ENCODE measurements at places on chromosomes 5 and 9.

DNA sequence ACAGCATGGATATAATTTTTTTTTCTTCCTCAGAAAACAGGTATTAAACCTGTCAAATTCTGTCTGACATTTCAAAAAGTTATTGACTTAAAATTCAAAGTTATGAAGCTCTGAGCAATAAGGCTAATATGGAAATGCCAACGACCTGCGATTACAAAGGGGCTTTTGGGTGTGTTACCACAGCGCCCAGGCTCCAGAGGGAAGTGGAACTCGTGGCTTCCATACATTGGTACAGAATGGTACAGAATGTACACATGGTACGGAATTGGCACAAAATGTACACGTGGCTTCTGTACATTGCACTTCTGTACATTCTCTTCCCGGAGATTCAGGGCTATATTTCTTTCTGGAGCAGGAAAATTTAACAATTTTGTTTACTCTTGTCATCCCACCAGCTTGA, 225.1 kb upstream of the TBCA start:
- no peak for DNase-seq

GRCh38 chr9:113705928-113706519, 170.1 kb upstream of the ZNF618 start:
- DNase-seq = no peak

GRCh38 chr5:8848997-8849594, 696.8 kb downstream of the SEMA5A start:
- DNase-seq = no peak

- no peak for DNase-seq
Measured at GRCh38 chr9:4223312-4223833, 76.5 kb downstream of the GLIS3 start.

GRCh38 chr5:112902561-112902960, 19.5 kb downstream of the REEP5 start:
- no peak for DNase-seq

DNA sequence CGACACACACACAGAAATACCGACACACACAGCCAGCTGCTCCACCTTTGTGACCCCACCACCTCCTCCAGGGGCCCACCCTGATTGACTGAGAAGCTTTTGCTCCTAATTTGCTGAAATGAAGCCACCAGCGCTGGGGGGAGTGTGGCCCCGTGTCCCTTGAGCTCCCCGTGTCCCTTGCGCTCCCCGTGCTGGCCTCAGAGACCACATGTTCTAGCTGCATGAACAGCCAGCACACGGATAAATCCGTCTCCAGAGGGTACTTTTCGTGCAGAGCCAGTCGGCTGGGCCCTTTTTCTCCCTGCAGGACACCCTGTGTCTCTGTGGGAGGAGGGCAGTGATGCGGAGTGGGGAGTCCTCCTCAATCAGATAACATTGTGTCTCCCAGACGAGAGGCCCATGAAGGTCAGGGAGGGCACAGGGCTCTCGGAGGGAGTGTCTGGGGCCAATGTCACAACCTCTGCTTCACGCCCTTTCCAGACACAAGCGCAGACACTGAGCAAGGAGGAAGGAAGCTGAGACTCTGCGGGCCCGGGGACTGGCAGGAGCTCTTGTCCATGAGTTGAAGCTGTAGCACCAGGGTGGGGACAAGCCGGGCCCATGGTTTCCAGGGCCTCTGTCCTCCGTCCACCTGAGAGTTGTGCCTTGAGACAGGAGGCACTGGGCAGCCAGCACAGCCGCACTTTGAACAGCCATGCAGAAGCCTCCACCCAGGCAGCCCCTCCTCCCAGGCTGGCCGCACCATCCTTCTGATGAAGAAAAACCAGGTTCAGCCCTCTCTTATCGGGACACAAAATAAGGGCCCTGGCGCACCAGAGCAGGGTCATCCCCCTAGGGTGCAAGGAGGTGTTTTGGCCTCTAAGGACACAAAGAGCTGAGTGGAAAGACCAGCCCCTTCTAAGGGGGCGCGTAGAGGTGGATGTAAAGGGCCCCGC, 36.4 kb upstream of the SLC6A19 start:
- no peak for DNase-seq

- no peak for DNase-seq
Measured at GRCh38 chr5:82185851-82186250, 92.3 kb downstream of the RPS23 start.

DNA sequence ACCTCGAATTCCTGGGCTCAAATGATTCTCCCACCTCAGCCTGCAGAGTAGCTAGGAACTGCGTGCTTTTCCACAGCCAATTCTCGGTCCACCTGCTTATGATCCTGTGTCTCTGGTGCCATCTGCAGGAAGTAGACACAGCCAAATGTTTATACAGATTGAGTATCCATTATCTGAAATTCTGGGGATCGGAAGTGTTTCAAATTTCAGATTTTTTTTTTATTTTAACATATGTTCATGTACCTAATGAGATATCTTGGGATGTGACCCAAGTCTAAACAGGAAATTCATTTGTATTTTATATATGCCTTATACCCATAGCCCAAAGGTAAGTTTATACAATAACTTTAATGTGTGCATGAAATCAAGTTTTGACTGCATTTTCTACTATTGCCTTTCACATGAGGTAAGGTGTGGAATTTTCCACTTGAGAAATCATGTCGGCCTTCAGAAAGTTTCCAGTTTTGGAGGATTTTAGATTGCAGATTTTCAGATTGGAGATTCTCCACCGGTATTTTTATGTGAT, 89.5 kb downstream of the ESM1 start:
- DNase-seq = no peak

- no peak for DNase-seq
Measured at GRCh38 chr9:93645149-93645889, 68.9 kb downstream of the PHF2 start.

DNA sequence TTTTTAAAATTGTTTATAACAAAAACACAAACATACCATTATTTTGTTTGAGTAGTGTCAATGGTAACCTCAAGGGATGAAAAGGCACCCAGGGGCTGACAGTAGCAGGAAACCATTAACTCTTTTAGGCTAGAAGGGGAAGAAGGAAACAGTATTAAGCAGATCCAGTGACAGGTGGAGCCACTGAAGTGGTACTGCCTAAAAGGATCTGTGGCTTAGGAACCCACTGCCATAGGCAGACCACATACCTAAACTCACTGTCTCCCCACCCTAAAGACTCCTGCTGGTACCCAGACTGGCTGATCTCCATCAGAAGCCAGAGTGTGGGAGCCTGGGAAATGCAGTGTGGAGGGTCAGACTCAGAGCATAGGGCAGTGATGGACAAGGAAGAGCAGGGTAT, 13.5 kb downstream of the RLN1 start:
- no peak for DNase-seq

- DNase-seq = no peak
Measured at GRCh38 chr5:169778622-169779596, 141.8 kb downstream of the DOCK2 start.

DNA sequence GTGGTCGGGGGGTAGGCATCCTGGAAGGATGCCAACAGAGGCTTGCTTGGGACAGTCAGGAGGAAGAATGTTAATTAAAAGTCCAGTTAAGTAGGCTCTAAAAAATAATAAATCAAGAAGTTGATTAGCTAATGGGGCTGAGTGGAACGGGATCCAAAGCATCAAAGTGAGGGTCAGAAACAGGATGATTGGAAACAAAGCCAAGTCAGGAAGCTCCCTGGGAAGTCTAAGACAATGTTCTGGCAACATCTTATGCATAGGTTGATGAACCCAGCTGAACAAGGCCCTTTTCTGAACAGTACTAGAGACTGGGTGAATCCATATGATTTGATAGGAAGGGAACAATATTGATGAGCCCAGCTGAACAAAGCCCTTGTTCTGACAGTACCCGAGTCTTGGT, 50.2 kb upstream of the STARD4 start:
- DNase-seq = no peak

GRCh38 chr5:14593326-14594021, 11.9 kb downstream of the OTULINL start:
- DNase-seq = no peak

DNA sequence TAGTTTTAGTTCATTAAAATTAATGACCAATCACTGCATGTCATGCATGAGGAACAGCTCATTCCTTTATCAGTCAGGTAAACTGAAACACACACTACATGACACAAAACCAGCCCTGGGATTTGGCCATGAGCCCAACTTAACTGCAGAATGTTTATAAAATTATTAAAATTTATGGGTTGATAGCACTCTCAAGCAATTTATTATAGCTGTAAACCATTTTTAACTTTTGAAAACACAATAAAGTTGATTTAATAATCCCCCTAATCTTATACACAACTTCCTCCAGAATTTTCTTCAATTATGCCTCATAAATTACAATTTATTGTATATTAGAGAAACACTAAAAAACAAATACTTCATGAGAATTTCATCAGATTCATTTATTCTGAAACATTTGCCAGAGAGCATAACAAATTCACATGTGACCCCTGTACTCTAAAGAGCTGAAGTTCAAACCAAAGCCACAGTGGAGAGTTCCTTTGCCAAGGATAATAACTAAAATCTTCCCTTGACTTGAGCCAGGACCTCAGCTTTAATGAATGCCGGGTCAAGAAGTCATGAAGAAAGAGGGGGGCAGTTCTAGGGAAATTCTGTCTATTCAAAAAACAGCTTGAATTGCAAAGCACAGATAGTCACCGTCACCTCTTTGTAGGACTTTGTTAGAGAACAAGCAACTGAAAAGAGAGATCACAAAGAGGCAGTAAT, 763.7 kb upstream of the GRAMD2B start:
- no peak for DNase-seq

GRCh38 chr5:174272671-174273070, 227.2 kb downstream of the NSG2 start:
- no peak for DNase-seq

DNA sequence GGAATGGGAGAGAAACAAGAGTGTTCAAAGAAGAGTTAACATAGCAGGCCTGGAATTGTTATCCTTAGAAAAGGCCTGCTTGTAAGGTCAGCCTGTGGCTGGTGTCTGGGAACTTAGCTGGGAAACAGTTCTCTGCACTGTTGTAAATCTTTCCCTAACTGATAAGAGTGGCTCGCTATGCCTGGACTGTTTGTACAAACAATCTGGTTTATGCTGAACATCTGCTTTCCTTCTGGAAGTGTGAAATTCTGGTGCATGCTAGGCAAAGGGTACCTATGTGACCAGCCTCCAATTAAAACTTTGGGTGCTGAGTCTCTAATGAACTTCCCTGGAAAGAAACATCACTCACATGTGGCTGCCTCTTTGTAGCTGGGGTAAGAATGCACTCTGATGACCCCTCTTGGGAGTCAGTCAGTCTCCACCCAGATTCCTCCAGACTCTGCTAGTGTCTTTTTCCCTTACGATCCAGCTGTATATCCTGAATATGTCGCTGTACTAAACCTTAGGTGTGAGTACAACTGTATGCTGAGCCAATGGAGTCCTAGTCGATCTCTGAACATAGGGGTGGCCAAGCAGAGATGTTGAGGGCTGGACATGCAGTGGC, 16.5 kb downstream of the SPARC start:
- DNase-seq = no peak

DNA sequence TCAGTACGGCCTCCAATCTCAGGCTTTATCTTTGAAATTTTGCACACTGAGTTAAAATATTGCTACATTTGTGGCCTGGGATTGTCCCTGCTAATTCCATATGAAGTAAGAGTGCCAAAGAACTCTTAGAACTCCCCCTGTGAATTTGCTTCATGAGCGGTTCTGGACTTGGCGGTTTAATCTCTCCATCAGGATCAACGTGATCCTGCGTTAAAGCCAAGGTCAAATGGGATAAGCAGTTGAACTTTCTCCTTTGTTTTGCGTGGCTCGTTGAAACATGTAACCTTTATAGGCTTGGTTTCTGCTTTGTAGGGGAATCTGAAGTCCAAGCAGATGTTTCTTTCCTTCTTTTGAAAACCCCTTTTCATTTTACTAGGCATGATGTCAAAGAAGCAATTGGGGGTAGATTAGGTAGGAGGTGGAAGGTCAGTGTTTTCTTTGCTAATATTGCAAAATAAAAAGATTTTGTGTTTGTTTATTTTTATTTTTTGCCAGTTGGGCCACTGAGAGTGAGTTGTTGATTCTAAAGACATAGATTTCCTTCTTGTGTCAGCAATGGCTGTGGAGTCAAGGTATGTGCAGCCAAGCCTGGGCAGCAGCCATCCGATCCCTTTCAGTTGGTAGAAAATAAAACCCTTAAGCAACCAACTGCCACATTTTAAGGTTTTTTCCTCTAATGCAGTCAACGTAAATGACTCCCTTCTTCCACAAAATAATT, 390.8 kb downstream of the NNT start:
- no peak for DNase-seq

DNA sequence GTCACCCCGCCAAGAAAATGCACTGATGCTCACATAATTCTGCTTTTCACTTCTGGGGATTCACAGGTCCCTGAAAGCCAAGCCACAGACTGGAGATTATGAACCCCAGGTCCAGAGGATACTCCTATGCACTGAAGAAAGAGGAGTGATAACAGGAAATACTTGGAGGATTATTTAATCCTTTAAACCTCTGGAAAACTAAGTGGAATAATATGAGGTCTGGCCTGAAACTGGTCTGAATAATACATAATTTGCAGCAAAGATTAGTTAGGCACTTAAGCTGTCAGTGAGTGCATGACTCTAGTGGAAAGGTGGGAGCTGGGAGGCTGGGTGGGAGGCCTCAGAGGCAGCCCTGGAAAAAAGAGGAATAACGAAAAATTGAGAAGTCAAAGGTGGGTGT, 45.7 kb downstream of the MARCHF3 start:
- DNase-seq = no peak

- no peak for DNase-seq
Measured at GRCh38 chr5:111066261-111066938, 5.1 kb upstream of the TSLP start.

DNA sequence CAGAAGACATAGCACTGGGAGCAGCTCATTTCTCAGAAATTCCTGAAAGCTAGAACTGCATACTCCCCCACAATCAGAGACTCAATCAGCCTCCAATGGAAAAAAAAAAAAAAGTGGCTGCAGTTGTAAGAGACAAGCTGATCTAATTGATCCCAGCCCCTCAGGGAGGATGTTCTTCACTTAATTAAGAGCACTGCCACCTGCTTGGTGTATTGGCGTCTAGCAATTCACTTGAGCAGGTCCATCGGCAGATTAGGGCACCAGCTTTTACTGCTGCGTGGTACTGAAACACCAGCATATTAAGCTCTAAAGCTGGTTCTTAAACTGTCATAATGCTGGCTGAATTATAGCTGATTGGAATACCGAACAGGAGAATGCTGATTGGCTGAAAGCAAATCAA, 1890.1 kb upstream of the WWC1 start:
- no peak for DNase-seq

DNA sequence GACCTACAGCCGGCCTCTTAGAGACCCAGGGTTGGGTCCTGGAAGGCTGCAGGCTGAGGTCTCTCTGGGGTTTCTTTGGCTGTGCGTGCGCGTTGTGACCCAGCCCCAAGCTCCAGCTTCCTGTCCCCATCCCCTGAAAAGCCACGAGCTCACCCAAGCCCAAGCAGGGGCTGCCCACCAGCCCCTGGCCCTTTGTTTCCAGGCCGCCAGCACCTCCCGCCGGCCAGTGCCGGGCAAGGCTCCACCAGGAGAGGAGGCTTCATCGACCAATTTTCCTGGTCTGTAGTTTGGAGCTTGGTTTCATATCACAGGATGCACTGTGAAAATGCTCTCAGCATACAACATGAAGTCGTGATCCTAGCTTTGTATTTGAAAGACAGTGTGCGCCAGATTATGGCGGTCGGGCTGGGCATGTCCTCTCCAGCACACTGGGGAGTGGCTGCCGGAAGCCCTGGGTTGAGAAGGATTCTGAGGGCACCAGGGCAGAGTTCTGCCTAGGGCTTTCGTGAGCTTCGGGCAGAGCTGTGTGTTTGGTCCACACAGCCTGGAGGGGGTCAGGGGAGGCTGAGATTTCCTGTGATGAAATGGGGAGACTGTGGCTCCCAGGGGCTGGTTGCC, 78.6 kb downstream of the COL5A1 start:
- DNase-seq = no peak

GRCh38 chr9:9536523-9536922, 1076.3 kb downstream of the PTPRD start:
- DNase-seq = no peak

GRCh38 chr5:17180330-17180843, 37.0 kb upstream of the BASP1 start:
- no peak for DNase-seq

Measured in NCI-H2081 treated with DMSO at 0.1 percent for 48 hours (cell line).